Activated T-helper 1 cell treated with anti-CD3 and anti-CD28 coated beads, Interleukin-2, amount 50 U/mL, for 16 hours (primary cell): ENCODE measurements at places on chromosomes 2 and 18.

- no peak for DNase-seq
Measured at GRCh38 chr2:54681416-54681815, 42.0 kb upstream of the EML6 start.

- no peak for DNase-seq
Measured at GRCh38 chr2:110741491-110741980, 9.2 kb downstream of the ACOXL start.

DNA sequence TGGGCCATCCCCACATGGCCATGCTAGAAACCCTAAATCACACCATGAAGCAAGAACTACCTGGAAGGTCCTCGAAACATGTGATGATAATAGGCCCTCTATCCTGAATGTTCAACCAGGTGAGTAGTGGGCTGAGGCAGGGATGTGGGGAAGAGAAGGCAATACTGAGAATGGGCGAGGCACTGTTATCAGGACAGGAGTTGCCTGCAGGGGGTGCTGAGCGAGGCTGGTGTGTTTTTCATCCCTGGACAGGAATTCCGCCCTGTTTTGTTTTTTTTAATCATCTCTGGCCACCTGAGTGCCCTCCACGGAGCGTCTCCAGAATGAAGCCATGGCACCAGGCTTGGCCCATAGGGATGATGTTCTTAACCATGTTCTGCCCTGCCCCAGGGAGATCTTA, 103.0 kb upstream of the SOX11 start:
- no peak for DNase-seq

DNA sequence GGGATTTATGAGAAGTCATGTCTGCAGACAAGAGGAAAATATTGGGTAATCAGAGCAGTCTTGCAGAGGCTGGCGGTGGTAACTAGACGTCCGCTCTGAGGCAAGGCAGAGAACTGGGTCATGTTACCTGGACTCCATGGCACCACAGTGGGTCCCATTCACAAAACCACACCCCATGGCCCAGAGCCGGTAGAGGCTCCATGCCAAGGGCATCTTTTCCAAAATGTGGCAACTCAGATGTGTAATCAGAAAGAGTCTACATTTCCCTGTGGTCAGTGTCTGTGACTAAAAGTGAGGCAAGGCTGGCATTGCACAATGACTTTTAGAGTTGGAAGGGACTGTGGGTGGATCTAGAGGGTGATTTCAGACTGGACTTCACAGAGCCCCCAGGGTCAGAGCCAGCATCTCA, 113.1 kb downstream of the MREG start:
- no peak for DNase-seq

DNA sequence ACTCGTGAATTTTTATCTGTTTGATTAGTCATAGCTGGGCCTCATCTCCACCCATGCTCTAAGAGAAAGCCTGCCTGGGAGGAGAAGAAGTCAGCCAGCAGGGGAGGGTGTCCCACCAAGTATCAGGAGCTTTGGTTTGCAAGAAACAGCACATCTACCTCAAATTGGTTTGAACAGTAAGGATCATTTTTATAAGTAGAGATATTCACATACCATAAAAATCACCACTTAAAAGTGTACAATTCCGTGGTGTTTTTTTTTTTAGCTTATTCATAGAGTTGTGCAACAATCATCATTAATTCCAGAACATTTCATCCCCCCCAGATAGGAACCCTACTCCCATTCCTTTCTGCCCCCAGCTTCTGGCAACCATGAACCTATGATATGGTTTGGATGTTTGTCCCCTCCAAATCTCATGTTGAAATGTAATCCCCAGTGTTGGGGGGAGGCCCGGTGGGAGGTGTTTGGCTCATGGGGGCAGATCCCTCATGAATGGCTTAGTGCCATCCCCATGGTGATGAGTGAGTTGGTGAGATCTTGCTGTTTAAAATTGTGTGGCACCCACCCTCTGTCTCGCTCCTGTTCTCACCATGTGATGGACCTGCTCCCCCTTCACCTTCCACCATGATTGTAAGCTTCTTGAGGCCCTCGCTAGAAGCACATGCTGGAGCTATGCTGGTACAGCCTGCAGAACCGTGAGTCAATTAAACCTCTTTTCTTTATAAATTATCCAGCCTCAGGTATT, 36.2 kb upstream of the HS6ST1 start:
- no peak for DNase-seq

GRCh38 chr2:150778828-150779227, 291.4 kb upstream of the RND3 start:
- no peak for DNase-seq

GRCh38 chr2:12702168-12703121, 14.3 kb upstream of the TRIB2 start:
- no peak for DNase-seq

DNA sequence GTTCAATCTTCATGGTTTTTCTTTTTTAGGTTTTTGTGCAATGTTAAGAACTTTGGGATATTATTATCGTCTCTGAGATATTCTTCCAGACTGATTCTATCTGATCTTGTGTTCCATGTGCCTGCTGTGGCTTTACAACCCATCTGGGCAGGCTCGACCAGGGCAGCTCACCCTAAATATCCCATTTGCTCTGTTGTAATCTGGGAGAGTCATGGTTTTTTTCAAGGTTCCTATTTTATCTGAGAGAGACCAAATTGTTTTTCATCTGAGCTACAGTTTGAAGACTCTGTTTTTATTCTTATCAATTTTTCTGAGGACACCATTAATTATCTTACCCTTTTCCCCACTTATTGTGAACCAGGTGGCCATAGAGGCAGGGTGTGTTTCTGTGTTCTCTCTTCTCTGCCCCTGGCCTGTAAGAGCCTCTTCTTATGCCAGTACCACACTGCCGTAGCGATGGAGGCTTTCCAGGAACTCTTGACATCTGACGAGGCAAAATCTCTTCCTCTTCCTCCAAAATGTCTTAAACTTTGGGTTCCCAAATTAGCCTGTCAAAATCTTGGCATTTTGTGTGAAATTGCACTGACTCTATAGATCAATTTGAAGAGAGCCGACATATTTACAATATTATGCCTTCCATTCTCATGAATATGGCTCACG, 3.1 kb downstream of the SP140L start:
- DNase-seq, result no peak

DNA sequence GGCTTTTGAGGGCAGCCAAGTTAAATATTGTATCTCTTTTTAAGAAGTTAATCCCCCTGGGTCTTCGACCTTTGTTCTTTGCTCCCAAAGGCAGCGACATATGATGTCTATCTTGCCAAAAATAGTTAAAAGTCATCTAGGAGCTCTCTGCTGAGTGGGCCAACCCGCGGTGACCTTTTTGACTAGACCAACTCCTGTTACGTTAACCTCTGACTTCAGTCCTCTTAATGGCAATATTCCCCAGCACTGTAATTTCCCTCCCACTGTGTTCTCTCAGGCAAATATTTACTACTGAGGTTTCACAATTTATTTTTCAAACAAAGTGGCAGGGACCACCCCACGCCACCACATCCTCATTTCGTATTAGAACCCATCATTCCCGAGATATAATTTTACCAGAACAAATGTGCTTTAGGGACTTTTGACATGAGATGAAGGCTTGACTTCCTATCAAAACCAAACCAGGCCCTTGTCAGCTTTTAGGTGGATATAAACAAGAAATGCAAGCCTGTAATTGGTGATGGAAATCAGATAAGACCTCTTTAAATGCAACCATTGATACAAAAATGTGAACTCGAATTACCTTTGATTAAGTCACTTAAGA, 764.7 kb downstream of the SATB2 start:
- no peak for DNase-seq

DNA sequence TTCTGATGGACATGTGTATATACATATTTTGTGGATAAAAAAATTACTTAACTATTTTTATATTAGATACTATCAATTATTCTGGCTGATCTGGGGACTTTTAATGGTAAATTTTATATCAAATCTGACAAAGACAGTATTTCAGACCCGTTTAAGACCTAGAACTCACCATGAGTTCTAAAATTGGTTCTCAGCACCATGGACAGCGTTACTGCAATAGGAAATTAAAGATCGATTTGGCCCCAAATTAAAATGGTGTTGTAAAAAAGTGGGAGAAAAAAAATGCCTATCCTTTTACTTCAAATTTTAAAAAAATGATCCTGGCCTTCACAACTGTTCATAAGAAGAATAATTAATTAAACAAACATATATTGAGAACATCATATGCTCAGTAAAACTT, 919 bp upstream of the SCN2A start:
- no peak for DNase-seq

GRCh38 chr2:204133476-204133875, 196.9 kb downstream of the ICOS start:
- no peak for DNase-seq

DNA sequence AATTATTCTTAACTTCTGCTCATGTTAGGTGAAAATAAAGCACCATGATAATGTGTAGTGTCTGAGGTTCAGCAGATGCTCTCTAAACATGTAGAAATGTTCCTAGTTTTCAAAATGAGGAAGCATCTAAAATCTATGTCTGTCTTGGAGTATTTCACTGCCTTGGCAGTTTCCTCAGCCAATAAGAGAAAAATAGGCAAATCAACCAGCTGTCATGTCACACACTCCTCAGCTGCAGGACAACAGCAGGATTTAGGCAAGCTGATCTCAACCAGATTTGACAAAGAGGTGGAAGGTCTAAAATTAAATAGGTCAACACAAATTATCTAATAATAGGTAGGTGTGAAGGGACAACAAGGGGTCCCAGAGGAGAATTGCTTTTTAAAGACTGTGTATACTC, 164.1 kb upstream of the BOD1L2 start:
- no peak for DNase-seq

- DNase-seq, result no peak
Measured at GRCh38 chr18:76958692-76959341, 136.5 kb downstream of the ZNF236 start.

DNA sequence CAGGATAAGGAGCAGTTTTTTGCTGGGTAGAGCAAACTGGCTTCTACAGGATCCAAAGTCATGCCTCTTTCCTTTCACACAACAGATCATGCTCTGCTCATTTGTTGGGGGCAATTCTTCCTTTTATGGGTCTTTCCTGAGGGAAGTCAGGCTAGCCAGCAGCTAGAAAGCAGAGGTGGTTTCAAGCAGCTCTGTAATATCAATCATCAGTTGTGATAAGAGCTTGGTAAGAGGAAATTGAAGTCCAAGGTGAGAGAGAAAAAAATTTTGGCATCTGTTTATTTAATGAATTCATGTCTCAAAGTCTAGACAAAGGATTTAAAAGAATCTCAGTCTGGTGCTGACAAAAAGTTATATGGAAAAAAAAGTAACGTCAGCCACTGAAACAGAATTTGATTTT, 6.2 kb downstream of the TMEM87B start:
- no peak for DNase-seq

- no peak for DNase-seq
Measured at GRCh38 chr18:49285627-49286026, 174.8 kb downstream of the DYM start.

- no peak for DNase-seq
Measured at GRCh38 chr18:56569416-56569815, 69.0 kb downstream of the TXNL1 start.

- DNase-seq, result no peak
Measured at GRCh38 chr18:63784787-63785452, 9.7 kb downstream of the SERPINB7 start.

GRCh38 chr18:60446821-60447220, 74.2 kb upstream of the MC4R start:
- DNase-seq, result no peak

- DNase-seq, result no peak
Measured at GRCh38 chr2:8643250-8643995, 38.4 kb upstream of the ID2 start.

DNA sequence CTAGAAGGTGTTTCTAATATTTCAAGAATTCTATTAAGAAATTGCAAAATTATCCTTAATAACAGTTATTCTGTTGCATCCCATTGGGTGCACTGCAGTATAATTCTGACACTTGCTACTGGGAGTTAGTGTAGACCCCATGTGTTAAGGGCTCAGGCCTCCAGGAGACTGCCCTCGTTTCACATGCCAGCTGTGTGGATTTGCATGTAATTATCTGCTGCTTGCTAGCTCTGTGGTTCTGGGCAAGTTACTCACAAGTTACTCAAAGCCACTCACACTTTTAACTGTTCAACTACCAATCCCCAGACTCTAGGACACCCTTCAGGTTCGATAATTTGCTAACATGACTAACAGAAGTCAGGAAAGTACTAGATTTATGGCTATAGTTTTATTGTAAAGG, 38.6 kb downstream of the ST6GAL2 start:
- no peak for DNase-seq

- no peak for DNase-seq
Measured at GRCh38 chr2:61718965-61719364, 134.9 kb downstream of the FAM161A start.

GRCh38 chr2:131064589-131065512, 28.4 kb downstream of the FAM168B start:
- DNase-seq, result no peak

DNA sequence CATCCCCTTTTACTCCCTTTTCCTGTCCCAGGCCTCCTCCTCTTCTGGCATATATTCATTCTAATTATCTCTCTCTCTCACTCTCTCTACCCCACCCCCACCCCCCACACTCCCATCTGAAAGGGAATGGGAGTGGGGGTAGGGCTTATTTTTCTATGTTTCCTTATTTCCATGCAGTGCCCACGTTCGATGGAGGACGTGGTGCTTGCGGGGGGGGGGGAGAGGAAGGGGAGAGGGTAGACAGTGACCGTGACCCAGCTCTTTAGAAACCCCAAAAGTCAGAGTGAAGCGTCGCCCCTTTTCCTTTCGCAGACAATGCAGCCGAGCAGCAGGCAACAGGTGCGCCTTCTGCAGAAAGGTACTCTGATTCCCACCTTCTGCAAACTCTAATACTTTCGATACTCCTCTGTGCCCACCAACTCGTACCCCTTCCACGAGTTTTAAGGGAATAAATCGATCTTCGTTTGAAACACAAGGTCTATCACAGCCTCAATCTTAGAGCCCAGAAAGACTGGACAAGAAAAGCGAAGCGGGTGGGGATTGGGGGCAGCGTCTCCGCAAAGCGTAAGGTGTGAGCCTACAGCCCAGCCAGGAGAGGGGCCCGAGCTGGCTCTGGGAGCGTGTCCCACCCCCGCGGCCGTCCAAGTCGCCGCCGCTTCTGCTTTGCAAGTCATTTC, 891 bp upstream of the NR4A2 start:
- no peak for DNase-seq

DNA sequence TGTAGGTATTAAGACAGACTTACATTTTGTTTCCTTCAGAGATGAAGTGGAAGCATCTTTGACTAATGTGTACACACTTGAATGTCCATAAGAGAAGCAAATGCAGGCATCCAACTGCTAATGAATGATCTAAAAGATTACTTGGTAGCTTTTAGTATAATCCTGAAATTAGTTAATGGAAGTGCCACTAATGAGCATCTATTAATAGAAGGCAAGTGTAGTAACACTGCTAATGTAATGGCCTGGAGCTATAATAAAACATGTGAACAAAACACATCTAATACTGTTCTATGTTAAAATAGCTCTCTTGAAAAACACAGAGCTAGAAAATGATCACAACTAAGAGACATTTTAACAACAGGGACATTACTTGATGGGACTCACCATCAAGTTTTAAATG, 225.3 kb downstream of the SLC8A1 start:
- no peak for DNase-seq
